Fibroblast of pulmonary artery (primary cell): ENCODE measurements at places on chromosomes 16 and 17.

- DNase-seq: no peak
These were observed 25.7 kb upstream of the SLC39A11 start for GRCh38 chr17:73118139-73118538.

- DNase-seq: no peak
These were observed 142.8 kb downstream of the IRF8 start for GRCh38 chr16:86041807-86042206.

GRCh38 chr17:7290685-7291084 is 3.8 kb downstream of the YBX2 start:
- DNase-seq: no peak

GRCh38 chr16:78705694-78706093 is 606.2 kb downstream of the WWOX start:
- DNase-seq: peak; percentile 10

DNA sequence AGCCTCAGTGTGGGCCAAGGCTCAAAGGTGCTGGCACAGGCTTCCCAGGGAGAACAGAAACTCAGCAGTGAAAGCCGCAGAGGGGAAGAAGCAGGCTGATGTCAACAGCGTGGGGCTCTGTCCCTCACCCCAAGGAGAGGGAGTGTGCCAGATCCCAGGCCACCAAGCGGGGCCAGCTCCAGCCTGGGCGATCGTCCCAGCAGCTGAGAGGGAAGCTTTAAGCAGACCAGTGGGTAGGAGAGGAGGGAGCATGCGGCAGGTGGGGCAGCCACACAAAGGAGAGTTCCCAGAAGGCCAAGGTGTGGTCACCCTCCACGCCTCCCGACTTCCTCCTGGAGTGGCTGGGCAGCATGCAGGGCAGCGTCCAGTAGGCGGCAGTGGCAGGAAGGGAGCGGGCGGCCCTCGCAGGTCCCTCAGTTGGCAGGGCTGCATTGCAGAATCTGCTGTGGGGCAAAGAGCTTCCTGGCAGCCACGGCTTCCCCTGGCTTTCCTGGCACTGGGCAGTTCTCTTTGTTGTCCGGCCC is 6.0 kb downstream of the SYNGR2 start:
- no peak for DNase-seq

GRCh38 chr16:30660424-30661261 is 2.4 kb downstream of the FBRS start:
- no peak for DNase-seq

GRCh38 chr17:48056879-48057278 is 8.7 kb downstream of the NFE2L1 start:
- DNase-seq: no peak

DNA sequence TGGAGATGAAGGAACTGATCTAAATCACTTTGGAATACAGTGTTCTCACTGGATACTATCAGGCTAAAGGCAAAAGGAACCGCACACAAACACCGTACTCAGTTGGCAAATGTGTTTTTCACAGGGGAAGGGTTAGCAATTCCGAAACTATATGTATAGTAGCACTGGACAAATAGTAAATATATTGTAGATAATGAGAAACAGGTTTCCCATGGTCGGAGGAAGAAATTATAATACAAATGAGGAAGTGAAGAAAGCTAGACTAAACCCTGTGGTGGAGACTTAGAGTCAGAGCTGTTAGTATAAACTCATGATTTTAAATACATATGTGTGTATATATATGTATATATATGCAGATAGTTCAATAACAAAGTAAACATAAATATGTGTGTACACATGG is 414.1 kb upstream of the SALL1 start:
- no peak for DNase-seq

DNA sequence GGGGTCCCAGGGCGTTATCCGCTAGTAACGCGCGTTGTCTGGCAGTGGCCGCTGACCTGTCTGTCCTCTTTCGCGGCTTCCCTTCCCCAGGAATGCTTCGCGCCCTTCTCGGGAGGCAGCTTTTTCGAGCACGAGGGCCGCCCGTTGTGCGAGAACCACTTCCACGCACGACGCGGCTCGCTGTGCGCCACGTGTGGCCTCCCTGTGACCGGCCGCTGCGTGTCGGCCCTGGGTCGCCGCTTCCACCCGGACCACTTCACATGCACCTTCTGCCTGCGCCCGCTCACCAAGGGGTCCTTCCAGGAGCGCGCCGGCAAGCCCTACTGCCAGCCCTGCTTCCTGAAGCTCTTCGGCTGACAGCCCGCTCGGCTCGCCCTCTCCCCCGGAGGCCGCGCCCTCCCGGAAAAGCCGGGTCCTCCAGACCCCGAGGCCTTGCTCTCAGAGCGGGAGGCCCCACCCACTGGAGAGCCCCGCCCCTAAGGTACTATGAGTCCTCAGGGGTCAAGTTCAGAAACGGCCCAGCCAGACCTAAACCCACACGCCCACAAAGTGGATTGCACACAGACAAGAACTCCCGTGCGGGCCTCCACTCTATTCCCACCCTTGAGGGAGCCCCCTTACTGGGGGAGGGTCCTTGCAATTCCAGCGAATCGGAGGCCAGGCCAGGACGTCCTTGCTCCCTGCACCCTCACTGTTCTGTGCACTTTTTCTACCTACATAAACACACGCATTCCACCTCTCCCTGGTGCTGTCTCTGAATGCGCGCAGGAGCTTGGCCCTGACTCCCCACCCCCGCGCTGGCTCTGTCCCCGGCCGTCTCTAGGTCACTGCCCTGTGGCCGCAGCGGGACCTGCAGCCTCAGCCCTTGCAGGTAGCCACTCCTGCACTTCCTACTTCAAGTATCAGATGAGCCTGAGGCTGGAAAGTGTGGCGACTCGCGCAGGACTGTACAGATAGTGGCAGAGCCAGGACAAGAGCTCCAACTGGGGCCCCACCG is 5.4 kb upstream of the SLC5A2 start:
- no peak for DNase-seq

DNA sequence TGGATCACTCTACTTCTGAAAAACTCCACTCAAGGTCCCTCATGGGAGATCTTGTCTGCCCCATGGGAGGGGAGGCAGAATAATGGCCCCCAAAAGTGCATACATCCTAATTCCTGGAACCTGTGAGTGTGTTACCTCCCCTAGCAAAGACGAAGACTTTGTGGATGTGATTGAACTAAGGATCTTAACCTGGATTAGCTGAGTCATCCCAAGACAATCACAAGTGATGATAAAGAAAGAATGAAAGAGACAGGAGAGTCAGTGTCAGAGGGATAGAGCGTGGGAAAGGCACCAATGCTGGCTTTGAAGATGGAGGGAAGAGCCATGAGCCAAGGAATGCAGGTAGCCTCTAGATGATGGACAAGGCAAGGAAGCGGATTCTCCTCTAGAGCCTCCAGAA is 374.7 kb upstream of the DYNLRB2 start:
- no peak for DNase-seq

- DNase-seq: no peak
These were observed 12.1 kb downstream of the HEATR6 start for GRCh38 chr17:60066576-60066975.

- DNase-seq: no peak
These were observed 1.4 kb downstream of the RFNG start for GRCh38 chr17:82050152-82050760.

DNA sequence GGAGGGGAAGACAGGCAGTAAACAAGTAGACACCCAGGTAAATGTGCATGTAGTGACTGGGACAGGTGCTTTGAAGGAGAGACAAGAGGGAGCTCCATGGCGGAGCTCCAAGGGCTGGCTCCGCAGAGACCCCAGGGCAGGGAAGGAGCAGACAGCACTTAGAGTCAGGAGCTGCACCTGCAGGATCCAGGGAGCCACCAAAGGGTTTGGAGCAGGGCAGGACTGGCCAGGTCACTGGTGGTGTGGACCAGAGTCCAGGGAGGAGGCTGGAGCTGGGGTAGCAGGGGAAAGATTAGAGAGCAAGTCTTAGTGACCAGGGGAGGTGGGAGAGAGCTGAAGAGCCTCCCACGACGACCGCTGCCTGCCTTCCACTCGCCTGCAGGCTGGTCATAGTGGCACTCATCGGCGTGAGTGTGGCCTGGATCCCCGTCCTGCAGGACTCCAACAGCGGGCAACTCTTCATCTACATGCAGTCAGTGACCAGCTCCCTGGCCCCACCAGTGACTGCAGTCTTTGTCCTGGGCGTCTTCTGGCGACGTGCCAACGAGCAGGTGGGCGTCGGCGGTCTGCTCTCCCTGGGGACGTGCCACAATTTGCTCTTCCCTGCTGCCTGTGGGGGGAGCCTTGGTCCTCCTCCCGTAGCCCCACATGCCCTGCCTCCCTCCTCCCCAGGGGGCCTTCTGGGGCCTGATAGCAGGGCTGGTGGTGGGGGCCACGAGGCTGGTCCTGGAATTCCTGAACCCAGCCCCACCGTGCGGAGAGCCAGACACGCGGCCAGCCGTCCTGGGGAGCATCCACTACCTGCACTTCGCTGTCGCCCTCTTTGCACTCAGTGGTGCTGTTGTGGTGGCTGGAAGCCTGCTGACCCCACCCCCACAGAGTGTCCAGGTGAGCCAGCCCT is 14.7 kb upstream of the FAM83G start:
- DNase-seq: no peak

GRCh38 chr16:67456391-67457081 is 24.4 kb downstream of the ATP6V0D1 start:
- DNase-seq: peak; percentile 63

- no peak for DNase-seq
These were observed 60.8 kb downstream of the MSI2 start for GRCh38 chr17:57317079-57317478.

DNA sequence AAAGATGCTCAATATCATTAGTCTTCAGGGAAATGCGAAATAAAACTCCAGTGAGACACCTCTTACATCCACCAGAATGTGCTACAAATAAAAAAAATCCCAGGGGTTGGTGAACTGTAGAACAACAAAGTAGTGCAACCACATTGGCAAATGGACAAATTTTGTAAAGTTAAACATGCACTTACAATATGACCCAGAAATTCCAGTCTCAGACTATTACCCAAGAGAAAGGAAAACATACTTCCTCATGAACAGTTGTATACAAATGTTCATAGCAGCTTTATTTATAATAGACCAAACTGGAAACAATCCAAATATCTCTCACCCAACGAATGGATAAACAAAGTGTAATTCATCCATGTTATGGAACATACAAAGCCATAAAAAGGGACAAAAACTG is 239.5 kb downstream of the ABCC12 start:
- DNase-seq: peak; percentile 9

- peak; percentile 57 for DNase-seq
These were observed 2.8 kb downstream of the MAPK8IP3 start for GRCh38 chr16:1708768-1709180.

GRCh38 chr17:9386401-9386800 is 189.2 kb downstream of the STX8 start:
- peak; percentile 24 for DNase-seq

- DNase-seq: no peak
These were observed 3.6 kb downstream of the CLUH start for GRCh38 chr17:2707721-2708584.

- peak; percentile 90 for DNase-seq
These were observed 11.8 kb downstream of the LASP1 start for GRCh38 chr17:38881600-38882191.

- DNase-seq: peak; percentile 36
These were observed 24.2 kb downstream of the RDM1 start for GRCh38 chr17:35906191-35906925.

DNA sequence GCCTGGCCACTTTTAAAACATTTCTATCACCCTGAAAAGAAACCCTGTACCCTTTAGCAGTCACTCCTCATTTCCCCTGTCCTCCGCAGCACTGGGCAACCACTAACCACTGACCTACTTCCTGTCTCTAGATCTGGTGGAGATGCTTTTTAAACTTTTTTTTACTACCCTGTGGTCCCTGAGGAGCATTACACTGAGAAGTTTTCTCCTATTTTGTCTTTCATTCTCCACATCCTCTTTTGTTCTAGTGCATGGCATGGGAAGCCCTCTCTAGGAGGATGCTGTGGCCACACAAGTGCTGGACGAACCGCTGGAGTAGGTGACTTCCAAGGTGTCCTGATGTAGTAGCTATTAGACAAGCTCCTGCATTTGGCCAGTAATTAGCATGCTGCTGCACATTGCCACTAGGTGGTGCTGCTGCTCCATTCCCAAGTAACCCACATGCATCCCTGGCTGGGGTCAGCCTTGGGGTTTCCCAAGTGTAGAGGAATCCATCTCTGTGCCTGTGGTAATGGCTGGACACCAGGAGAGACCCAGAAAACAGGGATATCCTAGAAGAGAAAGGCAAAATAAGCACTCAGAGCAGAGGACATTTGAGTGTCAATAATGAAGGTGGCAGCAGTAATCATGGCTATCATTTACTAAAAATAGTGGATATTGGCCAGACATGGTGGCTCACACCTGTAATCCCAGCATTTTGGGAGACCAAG is 143.8 kb upstream of the CRHR1 start:
- peak; percentile 84 for DNase-seq

DNA sequence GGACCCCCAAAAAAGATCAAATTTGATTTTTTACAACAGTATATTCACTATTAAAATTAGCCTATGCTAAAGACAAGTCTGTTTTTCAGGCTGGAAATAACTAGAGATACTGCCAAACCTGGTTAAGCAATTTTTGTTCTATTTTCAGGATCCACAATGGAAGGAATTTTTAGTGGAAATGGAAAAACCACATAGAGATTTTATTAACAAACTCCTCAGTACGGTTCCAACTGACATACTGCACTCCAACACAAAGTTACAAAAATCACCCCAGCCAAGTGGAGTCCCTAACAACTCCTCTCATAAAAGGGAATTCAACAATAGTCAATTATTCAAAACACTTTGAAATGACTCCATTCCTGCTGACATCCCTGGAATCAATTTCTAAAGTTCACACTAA is 101.6 kb upstream of the TOB1 start:
- DNase-seq: peak; percentile 57

- DNase-seq: peak; percentile 56
These were observed 6.0 kb downstream of the SOX9 start for GRCh38 chr17:72126575-72127486.

DNA sequence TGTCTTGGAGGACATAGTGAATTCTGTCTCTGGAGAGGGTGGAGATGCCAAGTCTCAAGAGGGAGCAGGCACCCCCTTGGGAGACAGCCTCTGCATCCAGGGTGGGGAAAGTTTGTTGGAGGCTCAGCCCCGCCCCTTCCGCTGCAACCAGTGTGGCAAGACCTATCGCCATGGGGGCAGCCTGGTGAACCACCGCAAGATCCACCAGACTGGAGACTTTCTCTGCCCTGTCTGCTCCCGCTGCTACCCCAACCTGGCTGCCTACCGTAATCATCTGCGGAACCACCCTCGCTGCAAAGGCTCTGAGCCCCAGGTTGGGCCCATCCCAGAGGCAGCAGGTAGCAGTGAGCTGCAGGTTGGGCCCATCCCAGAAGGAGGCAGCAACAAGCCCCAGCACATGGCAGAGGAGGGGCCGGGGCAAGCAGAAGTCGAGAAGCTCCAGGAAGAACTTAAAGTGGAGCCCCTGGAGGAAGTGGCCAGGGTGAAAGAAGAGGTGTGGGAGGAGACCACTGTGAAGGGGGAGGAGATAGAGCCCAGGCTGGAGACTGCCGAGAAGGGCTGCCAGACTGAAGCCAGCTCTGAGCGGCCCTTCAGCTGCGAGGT is 5.2 kb downstream of the ZNF646 start:
- no peak for DNase-seq

DNA sequence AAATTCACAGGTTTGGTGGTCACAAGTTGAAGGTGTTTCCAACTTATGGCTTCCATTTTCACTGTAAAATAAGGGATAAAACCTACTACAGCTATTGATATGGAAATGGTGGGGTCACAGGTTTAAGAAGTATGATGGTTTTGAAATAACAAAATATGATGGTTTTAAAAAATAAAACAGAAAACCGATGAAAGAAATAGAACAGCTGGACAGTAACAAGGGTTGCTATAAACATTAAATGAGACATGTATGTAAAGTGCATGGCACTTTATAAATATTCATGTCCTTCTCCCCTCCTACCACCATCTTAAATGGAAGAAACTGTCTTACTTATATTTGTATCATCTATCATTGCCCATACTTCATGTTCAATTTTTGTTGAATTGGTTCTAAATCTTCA is 31.3 kb downstream of the ASPA start:
- no peak for DNase-seq
